ENCODE measurements at places on chromosomes 7 and 10.

GRCh38 chr10:20922033-20922432, 24.9 kb upstream of the NEBL start:
- DNase-seq, result peak; percentile 88

DNA sequence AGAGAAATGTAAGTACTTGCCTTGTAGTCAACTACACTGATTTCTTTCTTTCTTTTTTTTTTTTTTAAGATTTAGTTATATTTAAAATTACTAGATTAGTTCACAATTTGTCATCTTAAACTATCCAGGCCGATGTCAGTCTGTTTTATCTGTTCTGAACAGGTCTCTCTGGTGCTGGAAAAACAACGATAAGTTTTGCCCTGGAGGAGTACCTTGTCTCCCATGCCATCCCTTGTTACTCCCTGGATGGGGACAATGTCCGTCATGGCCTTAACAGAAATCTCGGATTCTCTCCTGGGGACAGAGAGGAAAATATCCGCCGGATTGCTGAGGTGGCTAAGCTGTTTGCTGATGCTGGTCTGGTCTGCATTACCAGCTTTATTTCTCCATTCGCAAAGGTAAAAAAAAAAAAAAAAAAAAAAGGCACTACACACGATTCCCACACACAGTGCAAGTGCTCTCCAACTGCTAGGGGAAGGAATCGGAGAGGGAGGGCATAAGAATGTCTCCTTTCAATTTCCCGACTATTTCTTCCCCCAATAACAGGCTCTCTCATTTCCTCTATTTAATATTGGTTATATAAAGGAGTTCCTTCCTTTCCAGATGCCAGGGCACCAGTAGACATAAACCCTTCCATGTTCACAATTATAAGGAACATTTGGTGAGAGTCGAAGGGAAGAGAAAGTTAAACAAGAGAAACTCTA, 53.4 kb downstream of the PAPSS2 start:
- no peak for DNase-seq

DNA sequence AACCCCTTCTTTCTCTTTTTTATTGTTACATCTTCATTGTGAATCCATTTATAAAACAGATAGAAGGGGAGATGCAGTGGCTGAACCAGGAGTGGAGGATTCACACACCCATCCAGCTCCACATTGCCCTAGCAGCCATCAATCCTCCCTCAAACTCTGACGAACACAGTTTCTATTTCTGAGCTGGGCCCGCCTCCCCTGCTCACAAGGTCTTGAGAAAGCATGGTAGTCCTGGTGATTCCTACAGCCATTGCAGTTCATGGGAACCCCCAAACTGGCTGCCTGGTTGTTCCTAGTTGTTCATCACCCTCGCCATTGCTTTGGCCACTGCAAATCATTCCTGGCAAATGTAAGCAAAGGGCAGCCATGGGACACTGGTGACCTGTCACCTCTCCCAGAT, 258.5 kb upstream of the AOAH start:
- DNase-seq, result no peak

DNA sequence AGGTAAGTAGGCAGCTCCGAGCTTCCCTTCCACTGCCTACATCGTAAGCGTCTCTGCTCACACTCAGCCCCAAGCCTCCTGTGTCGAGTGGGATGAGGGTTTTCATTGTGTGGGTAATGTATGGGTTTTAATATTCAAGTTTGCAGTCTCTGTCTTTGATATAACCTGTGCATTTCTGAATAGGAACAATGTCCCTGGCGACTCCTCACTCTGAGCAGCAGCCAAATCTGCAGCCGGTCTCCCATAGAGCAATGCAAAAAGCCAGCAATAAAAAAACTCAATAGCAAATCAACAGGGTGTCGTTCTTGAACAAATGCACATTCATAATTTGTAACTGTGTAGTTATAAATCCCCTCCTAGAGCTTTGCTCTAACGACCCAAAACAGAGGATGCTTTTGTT, 33.4 kb downstream of the PPP1R17 start:
- DNase-seq, result no peak

- no peak for DNase-seq
Observed at GRCh38 chr7:20227291-20227795, 10.2 kb upstream of the MACC1 start.

DNA sequence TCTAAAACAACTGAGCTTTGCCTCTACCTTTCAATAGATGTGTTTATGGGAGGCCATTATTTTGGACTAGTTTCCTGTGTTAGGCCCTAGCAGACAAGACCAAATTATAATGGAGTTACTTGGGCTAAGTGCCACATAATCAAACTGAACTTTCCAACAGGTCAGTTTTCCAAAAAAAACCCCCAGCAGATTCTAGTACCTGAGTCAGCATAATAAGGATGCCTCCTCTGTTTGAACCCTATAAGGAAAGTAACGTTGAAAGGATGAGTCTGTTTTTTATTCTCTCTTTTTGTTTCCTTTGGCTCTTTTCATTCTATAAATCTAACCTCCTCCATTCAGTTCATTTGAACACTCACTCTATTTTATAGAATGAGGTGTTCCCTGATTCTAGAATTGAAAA, 148.1 kb upstream of the FAM3C start:
- no peak for DNase-seq

GRCh38 chr7:95859429-95859828, 87.1 kb downstream of the DYNC1I1 start:
- no peak for DNase-seq

GRCh38 chr10:100184840-100185239, 989 bp downstream of the ERLIN1 start:
- no peak for DNase-seq

DNA sequence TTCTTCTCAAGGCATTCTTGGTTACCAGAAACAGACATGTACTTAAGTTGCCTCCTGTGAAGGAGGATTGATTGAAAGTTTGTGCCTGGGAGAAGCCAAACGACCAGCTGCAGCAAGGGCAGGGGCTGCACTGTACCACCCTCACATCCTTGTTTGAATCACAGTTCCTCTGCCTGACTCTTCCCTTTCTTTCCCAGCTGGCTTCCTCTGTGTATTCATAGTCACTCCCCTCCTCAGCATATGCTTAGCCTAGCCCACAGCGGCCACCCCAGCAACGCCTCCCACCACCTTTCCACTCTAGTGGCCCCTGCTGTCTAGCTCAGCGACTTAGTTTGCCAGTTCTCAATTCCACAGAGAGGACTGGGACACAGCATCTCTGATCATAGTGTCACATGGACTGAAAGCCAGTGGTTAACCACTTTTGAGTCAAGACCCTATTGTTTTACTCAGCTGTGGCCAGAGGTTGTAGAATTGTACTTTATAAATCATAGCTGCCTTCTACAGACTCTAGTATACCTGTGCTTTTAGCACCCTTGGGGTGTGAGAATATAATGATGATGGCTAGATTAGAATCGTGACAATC, 643.0 kb downstream of the SUGCT start:
- no peak for DNase-seq

DNA sequence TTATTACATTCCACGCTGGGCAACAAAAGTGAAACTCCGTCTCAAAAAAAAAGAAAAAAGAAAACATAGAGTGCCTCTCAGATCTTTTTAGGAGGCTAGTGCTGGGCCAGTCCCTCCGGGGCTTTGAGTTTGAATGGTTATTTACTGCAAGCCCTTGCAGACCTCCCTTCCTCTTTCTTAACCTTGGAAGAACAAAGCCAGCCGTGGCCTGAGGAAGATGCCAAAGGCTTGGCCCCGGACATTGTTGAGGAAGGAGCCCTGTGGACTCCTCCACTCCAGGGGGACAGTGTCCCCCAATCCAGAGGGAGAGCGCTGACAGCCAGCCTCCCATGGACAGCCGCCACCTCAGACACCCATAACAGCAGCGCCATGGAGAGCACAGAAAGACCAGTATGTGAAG, 5.0 kb downstream of the TSPAN33 start:
- no peak for DNase-seq

- DNase-seq, result no peak
Observed at GRCh38 chr10:81866753-81867152, 8.2 kb upstream of the NRG3 start.

DNA sequence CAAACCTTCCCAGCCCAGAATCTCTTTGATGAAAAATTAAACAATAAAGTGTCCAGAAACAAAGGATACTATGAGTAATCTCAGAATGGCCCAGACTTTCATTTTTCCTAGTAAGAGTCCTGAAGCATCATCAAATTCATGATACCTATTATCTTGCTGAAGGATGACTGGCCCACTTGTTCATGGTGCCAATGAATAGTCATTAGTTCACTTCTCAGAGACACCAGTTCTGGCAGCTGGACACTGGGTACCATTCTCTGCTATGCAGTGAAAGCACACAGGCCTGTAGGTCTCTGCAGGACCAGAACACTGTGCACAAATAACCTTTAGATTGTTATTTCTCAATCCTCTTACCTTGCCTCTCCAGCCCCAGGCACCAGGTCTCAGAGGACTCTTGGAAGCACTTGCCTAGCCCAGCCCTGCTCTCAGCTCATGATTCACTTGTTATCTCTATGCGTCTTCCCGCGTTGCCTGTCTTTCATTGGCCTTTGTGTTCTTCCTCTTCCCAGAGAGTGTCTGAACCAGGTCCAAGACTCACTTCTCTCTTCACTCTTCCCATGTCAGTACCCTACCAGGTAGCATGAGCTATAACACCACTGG, 98.1 kb upstream of the AGBL3 start:
- DNase-seq, result no peak

GRCh38 chr7:165661-166337, 26.6 kb upstream of the FAM20C start:
- no peak for DNase-seq

GRCh38 chr10:111122127-111122526, 45.3 kb downstream of the ADRA2A start:
- DNase-seq, result no peak

DNA sequence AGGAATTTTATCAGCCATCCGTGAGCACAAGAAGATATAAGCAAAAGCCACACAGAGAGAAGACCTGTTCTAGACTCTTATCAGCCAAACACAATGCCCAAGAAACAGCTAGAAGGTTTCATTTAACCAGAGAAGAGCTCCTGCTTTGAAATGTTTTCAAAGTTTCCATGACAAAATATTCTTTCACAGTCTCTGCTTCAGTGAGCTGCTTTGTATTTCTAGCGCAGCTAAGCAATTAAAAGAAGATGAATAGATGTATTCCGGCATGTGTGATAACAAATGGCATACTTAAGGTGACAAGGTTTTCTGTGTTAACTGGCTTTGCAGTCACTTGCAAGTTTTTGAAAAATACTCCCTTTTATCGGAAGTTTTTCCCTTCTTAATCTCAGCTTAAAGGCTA, 78.9 kb upstream of the NXPH1 start:
- no peak for DNase-seq

- DNase-seq, result no peak
Observed at GRCh38 chr7:121595758-121596696, 199.9 kb upstream of the FAM3C start.

DNA sequence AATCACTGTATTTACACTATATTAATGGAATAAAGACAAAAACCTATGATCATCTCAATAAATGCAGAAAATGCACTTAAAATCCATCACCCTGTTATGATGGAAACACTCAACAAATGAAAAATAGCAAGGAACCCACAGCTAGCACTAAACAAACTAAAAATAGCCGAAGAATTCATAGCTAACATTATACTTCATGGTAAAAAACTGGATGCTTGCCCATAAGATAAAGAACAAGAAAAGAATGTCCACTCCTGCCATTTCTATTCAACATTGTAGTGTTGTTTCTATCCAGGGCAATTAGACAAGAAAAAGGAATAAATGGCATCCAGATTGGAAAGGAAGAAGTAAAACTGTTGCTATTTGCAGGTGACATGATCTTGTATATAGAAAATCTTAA, 142.1 kb downstream of the STK31 start:
- DNase-seq, result no peak

GRCh38 chr7:141094336-141095070, 20.6 kb downstream of the TMEM178B start:
- DNase-seq, result no peak

DNA sequence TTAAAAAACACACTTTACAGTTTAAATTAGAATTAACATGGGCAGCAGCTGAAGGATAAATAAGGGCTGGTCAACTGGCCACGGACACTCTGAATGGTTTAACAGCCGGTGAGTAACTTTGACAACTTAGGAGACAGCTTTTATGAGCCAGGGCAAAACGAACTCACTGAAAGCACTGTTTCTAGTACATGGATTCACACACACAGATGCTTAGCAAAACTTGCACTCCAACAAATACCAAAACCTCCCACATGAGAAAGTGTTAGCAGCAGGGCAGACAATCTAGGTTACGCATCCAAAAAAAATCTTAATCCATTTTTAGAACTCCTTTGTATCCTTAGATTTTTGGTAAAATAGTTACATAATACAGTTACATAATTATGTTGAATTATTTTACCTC, 486.4 kb downstream of the PHTF2 start:
- DNase-seq, result no peak

- no peak for DNase-seq
Observed at GRCh38 chr7:13028825-13029099, 341.3 kb downstream of the ARL4A start.

DNA sequence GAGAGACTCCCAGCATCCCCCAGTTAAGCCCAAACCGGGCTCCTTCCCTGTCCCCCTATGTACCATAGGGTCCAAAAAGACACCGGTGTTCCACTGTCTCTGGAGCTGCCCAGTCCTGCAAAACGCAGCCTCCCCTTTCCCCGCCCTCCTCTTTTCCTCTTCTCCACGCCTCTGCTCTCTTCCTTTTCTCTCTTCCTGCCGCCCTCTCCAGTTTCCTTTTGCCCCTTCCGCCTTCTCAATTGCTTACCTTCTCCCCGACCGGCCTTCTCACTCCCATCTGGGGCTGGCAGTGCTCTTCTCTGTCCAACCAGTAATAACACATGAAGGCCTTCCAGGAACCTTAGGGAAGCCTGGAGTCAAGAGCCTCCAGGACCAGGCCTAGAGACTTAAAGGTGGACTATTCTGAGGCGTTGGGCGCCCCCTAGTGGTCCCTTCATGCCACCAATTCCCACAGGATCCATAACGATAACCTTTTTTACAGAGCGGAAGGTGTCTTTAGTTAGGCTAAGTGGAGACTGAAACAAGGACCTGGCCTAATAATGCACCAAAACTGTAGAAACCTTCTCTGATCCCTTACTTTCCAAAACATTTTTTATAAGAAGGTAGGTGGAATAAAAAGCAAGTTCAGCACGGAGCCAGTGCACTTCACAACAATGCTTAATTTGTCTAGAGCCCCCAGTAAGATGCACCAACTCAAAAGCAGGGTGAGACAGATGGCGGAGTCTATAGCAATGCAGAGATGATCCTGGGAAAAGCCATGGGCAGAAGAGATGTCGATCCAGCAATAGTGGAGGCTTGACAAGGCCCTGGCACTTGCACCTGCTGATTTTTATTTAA, 27.2 kb upstream of the MSRB2 start:
- no peak for DNase-seq

DNA sequence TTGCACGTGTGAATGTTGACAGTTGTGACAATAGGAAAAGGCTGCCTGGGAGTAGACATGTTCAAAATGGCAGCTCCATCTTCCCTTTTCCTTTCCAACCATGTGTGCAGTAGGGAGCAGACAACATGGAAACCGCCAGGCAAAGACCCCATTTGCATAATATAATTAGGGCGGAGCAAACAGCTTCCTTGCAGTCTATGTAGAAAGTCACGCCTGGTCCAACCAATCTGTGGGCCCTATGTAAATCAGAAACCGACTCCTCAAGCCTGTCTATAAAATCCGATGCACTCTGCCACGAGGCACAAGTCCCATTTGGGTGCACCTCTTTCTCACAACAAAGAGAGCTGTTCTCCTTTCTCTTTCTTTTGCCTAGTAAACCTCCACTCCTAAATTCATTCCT, 19.6 kb downstream of the NEBL start:
- no peak for DNase-seq

- DNase-seq, result no peak
Observed at GRCh38 chr10:130179640-130180039, 43.4 kb downstream of the GLRX3 start.

GRCh38 chr7:116799916-116800315, 62.5 kb upstream of the CAPZA2 start:
- no peak for DNase-seq

GRCh38 chr10:12533151-12533550, 183.8 kb downstream of the CAMK1D start:
- DNase-seq, result no peak
